ENCODE measurements at places on chromosomes 2 and 18.

DNA sequence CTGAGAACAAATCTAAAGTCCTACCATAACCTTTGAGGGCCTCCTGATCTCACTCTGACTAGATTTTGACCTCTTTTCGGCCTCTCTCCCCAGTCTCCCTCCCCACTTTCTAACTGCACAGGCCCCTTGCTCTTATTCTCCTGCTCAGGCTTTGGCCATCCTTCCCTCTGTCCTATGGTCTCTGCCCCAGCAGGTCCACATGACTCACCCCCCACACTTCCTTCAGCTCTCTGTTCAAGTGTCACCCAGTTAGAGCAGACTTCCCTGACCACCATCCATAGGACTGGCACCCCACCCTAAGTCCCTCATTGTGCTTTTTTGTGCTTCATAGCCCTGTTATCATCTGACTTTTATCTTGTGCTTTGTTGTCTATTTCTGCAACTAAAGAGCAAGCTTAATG lies 41.2 kb upstream of the NT5C1B start:
- no peak for DNase-seq

DNA sequence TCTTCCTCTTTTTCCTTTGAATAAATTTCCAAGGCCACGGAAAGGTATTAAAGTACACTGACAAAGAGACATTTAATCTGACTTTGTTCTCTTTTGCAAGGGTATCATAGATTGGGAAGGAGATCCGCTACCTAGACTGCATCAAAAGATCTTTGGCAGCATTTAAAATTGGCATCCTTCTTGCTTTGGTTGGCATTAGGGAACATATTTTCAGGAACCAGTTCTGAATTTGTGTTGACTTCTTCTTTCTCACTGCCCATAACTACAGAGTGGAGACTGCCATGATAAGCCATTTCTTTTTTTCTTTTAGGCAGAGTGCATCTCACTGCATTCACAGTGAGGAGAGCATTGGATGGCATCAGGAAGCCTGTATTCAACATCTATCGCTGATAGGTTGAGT lies 83.4 kb downstream of the DOCK10 start:
- no peak for DNase-seq

GRCh38 chr18:427005-427404 lies 73.5 kb downstream of the COLEC12 start:
- no peak for DNase-seq

DNA sequence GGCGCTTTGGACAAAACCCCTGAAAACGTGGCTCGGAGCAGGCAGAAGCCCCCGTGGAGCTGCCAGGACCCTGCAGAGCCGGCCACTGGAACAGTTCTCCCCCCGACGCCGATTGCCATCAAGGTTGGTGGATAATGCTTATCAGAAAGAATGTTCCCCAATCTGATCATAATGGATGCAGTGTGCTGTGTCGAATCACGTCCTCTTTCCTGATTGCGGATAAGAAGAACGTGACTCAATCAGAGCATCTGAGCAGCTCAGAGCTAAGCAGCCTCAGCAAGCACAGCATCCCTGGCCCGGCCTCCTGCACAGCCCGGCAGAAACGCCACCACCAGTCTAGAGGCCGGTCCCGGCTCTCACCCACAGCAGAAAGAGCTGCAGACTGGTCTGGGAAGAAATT lies 488.0 kb downstream of the EIPR1 start:
- no peak for DNase-seq

DNA sequence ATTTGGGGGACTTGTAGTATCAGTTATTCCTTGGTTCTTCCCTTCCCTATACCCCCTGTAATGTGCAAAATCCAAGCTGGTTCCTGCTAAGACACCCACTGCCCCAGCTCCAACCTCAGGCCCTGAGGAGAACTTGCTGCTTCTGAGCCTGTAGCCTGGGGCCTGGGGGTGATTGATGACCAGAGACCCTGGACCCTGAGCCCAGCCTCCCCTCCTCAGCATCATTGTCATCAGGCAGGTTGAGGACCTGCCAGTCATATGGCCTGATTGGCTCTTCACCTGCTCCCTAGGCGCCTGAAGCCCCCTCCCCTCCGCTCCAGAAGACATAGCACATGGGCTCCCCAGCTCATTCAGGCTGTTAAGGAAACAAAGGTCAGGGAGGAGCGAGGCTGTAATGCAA lies 73.8 kb upstream of the YWHAQ start:
- DNase-seq, result no peak

DNA sequence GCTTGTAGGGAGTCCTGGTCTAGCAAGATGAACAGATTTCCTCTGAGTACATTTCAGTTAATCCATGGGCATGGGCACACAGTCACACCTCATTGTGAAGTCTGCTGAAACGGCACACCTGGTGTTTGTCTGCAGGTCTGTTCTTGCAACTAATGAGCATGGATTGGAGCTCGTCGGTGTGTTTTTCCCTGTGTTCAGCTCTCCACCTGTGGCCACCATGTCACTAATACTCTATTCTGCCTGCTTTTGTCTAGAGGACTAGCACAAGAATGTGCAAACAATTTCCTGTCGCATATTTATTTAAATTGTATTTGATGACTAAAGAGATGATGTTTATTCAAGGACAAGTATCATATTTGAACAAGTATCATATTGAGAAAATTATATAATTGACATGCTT lies 24.5 kb upstream of the PPP4R1 start:
- DNase-seq, result no peak
